ENCODE measurements at places on chromosomes 5 and 9. TPM values are rescaled to one million over a fixed set of nuclear protein-coding genes. Genes with fewer than 3 reads are reported as not detected.

SPINK6 gene
- not detected for total RNA-seq

PCAT7 gene
- total RNA-seq = not detected

C9orf78 gene
- total RNA-seq = 39.0 TPM

SPOCK1 gene
- 42.7 TPM for total RNA-seq

HTR4 gene
- not detected for total RNA-seq

MYMK gene
- total RNA-seq = not detected

FAM169A gene
- 3.2 TPM for total RNA-seq

IFNB1 gene
- not detected for total RNA-seq

ZDHHC11 gene
- total RNA-seq = 0.44 TPM

GPX3 gene
- total RNA-seq = 1.7 TPM

NME5 gene
- 1.7 TPM for total RNA-seq

PPIC gene
- total RNA-seq = 66.4 TPM

SPINK13 gene
- 0.37 TPM for total RNA-seq

PCDHGA10 gene
- 5.2 TPM for total RNA-seq
